ENCODE measurements at places on chromosomes 6 and 20. TPM values are rescaled to one million over a fixed set of nuclear protein-coding genes. Genes with fewer than 3 reads are reported as not detected.

GRCh38 chr6:33156964-33157363 lies 35.3 kb downstream of the COL11A2 start:
- no peak for DNase-seq

DNA sequence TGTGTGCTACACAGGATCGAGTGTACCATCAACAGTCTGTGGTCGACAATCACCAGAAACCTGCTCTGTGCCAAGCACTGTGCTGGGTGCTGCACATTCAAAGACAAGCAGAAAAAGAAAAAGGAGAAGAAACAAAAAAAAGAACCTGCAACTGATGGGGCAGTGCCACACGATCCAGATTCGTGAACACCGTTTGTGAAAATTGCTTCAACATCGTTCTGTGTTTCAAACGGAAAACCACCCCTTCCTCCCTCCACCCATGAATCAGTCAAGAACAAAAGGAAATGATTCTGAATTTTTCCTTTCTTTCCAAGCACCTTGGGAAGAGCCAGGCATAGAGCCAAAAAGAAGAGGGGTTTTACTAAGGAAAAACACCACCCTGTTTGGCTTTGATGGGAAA lies 129.2 kb upstream of the ARID1B start:
- DNase-seq: no peak

SEL1L2 gene
- not detected for total RNA-seq

DNA sequence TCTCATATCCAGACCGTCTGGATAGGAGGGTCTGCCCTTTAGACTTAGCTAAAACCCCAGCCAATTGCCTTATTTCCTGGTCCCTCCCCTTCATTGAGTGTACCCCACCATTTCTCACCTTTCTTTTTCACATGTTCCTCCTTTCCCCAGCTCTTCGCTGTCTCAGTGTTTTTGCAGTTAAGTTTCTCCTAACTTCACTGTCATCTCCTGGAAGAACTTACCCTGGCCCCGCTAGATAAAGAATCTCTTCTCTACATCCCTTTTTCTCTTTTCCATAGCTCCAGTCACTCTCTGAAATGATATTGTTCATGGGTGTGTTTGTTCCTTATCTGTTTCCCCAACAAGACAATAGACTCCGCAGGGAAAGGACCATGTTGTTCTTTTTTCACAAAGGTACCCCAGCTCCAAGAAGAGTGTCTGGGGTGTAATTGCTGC lies 208.8 kb downstream of the TSHZ2 start:
- no peak for DNase-seq
